ENCODE measurements at places on chromosomes 5 and 9.

GRCh38 chr5:40478766-40479165, 200.9 kb upstream of the PTGER4 start:
- DNase-seq, result no peak

DNA sequence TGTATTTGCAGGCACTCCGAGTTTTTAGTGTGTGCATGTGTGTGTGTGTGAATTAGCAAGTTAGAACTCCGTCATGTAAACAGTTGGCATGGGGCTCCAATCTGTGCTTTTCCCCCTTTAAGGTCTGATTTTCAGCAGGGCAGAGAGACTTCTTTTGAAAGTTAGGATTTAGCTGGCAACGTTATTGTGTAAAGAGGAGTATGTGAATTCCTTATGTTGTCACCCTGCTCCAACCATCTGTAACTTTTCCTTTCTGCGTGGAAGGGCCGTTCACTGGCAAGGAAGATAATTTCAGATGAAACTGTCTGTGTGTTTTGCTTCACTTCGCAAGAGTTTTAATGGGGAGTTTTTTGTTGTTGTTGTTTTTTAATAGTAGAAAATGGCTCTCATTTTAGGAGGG, 332 bp downstream of the SGCD start:
- no peak for DNase-seq

DNA sequence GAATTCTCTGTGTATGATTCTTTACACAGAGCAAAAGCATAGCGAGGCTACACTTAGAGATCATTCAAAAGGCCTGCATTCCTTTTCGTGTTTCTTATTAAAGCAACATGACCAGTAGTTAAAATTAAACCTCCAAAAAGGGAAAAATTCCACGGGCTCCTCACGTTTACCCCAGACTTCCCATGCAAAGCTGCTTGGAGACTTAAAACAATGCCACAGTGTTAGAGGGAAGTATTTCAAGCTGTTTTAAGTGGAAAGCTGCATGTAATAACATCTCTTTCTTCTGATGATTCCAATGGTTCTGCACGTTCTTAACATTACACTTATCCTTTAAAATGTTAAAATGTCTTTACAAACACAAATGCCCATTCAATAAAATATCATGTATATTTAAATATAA, 405.2 kb downstream of the SEMA5A start:
- no peak for DNase-seq

DNA sequence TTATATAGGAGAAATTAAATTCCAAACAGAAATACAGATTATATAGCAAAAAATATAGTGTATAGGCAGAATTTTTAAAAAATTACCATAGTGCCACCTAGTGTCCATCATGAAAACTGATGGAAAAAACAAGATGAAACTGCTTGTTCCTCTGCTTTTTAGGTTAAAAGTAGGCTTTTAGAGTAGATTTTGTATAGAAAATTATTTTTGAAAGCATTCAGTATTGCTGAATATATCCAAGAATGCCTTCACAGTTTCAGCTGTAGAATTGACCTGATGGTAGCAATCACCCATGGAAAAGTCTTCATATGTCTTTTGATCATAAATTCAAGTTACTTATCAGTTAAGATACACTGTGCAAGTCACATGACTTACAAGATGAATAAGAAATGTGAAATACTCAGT, 19.7 kb downstream of the RIOK2 start:
- no peak for DNase-seq

- DNase-seq, result no peak
These were observed 31.3 kb downstream of the ANKHD1 start for GRCh38 chr5:140432916-140433315.

GRCh38 chr5:10091701-10092100, 158.0 kb downstream of the ATPSCKMT start:
- DNase-seq, result no peak

DNA sequence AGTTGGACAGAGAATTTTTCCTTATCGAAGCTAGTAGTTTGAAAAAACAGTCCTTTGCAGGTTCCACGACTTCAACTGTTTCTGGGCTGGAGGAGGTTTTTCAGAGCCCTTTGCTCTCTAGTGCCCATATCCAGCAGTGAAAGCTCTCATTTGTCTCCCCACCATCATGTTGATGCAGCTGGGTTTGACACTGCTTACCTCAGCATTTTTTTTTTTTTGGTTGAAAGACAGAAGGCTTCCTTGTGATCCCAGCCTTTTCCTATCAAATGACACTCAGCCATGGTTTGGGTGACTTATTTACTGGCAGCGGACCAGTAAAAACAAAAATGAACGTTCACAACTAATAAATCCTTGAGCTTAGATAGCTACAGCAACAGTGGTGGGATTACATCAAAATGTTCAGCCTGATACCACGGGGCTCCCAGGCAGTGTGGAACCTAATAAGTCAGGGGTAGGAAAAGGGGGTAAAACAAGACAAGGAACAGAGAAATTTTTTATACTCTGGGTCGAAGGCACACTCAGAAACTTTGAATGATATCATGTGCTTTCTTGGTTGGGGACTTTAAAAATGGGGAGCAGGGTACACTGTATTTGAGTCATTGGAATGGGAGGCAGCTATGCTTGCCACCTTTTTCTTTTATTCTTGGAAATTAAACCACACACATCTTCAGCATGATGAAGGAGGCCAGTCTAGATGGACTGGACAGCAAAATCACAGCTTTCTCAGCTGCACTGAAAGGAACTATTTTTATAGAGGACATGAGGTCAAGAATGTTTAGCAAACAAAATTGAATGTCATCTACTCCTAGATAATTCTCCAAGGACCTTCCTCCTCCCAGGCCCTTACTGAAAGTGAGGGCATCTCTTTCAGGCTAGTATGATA, 308.9 kb upstream of the MPDZ start:
- DNase-seq, result no peak

- DNase-seq, result no peak
These were observed 119.6 kb upstream of the PITX1 start for GRCh38 chr5:135153661-135154060.

GRCh38 chr9:128120741-128121465, 6.6 kb downstream of the PTGES2 start:
- no peak for DNase-seq

GRCh38 chr9:26811106-26811505, 81.5 kb downstream of the CAAP1 start:
- no peak for DNase-seq

DNA sequence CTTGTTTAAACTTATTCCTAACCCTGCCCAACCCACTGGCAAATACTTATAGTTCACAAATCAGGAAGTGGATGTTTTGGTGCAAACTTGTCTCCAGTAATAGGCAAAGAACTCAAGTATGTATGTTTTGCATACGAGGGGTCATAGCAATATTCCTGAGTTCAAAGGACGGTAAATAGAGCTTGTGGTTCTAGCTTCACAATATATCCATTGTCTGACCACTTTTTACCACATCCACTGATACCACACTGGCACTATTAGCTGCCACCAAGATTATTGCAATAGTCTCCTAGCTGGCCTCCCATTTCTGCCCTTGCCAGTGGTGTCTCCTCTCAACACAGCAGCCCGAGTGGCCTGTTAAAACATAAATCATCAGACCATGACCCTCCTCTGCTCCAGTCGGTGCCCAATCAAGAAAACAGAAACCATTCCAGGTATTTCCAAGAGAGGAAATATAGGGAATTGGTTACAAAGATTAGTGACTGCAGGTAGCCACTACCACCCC, 17.0 kb downstream of the GRXCR2 start:
- no peak for DNase-seq

DNA sequence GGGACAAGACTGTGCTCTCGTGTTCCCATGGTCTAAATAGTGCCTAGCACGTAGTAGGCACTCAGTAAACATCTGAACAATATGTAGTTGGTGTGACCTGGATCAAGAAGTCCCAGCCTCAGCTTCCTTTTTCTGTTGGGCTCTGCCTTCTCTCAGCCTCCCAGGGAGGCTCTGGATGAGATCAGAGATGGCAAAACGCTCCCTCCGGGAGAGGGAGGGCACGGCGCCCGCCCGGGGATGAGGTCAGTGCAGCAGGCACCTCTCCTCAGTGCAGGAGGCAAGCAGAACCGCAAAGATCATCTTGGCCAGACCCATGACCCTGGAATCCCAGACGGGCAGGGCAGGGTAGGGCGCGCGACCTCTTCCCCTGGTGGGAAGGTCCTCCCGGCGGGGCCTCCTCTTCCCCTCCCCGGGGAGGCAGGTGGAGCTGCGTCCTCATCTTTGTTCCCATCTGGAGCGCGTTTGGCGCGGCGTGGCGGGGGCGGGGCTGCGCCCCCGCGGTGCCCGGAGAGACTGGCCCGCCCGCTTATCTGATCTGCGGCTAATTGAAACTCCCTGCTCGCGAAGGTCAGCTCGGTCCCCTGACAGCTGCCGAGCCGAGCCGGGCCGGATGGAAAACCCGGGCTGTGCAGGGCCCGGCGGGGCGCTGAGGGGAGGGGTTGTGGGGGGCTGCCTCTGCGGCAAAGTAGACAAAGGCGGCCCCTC, 60.9 kb downstream of the CXXC5 start:
- peak; percentile 84 for DNase-seq

- no peak for DNase-seq
These were observed 46.6 kb upstream of the GNPDA1 start for GRCh38 chr5:142059304-142059940.

- DNase-seq, result no peak
These were observed 41.9 kb downstream of the PSMB7 start for GRCh38 chr9:124373386-124373785.

- DNase-seq, result no peak
These were observed 10.6 kb downstream of the TRAF1 start for GRCh38 chr9:120915854-120916470.

- no peak for DNase-seq
These were observed 14.0 kb downstream of the DDX46 start for GRCh38 chr5:134772461-134773125.

DNA sequence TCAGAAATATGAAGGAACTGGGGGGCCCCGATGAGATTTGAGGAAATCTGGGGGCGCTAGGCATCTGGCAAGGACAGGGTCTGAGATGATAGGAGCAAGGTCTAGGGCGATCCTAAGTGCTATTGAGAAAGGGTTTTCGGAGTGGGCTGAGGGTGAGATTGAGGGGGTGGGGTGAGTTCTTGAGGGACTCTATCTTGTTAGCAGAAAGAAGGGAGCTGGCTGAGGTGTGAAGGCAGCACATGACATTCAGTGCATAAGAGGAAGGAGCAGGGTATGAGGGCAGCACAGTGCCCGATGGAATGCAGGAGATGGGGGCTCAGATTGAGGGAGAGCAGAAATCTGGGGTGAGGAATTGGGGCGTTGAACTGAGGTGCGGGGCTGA, 640 bp downstream of the TRIM32 start:
- DNase-seq, result no peak

- DNase-seq, result no peak
These were observed 747 bp upstream of the UNC5A start for GRCh38 chr5:176809544-176810080.

- DNase-seq, result no peak
These were observed 334.4 kb downstream of the KCTD16 start for GRCh38 chr5:144504929-144505577.

DNA sequence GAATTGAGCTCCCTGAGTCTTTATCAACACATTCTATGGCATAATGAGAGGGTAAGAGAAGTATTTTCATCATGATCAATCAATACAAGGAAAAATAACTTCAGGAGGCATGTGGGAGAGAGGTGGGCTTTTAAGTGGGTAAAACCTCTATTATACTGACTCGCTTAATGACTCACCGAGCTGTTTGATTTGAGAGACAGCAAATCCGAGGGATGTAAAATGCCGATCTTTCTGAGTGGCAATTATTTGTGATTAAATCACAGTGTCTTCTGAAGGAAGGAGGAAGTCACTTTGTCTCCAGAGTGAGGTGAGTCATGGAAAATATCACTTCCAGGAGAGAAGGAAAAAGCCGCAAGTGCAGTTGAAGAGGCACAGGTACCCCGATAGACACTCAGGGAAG, 320.4 kb downstream of the DRD1 start:
- no peak for DNase-seq

DNA sequence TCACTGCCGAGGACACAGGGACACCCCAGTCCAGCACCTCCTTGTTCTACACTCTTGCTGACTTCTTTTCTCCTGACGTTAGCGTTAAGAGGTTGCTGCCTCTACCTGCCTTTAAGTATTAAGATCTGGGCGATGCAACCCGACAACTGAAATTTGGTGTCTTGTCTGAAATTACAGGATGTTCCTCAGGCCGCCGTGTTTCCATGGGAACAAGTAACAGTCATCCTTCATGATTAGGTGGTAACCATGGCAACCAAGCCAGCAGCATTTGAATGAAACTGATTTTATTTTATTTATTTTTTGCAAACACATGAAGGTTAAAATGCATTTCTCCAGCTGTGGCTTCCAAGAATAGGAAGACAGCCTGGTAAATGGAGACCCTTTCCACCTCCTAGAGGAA, 20.8 kb downstream of the DAB2IP start:
- no peak for DNase-seq

GRCh38 chr5:133048993-133049725, 2.7 kb upstream of the HSPA4 start:
- DNase-seq, result peak; percentile 57

DNA sequence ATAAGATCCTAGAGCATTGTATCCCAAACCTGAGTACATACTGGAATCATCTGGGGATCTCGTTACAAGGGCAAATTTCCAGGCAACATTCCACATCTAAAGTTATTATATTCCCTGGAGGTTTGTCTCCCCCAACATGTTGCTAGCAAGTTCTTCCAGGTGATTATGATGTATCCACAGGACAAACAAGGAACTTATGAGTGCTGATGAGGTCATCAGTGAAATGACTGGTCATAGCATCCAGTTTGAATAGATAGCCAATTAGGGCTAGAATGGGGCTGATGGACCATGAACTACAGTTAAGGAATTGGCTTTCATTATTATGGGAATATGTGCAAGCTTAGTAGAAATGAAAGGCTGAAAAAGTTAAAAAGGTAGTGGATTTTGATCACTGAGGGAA, 115.2 kb downstream of the CWC27 start:
- DNase-seq, result no peak

- DNase-seq, result no peak
These were observed 586.0 kb downstream of the CCDC171 start for GRCh38 chr9:16138561-16139491.

- DNase-seq, result no peak
These were observed 180.6 kb downstream of the SNCAIP start for GRCh38 chr5:122492675-122493074.

- peak; percentile 11 for DNase-seq
These were observed 421.7 kb downstream of the SPATA31D1 start for GRCh38 chr9:82410306-82410705.

GRCh38 chr5:172429201-172429940, 25.0 kb downstream of the SH3PXD2B start:
- DNase-seq, result no peak

DNA sequence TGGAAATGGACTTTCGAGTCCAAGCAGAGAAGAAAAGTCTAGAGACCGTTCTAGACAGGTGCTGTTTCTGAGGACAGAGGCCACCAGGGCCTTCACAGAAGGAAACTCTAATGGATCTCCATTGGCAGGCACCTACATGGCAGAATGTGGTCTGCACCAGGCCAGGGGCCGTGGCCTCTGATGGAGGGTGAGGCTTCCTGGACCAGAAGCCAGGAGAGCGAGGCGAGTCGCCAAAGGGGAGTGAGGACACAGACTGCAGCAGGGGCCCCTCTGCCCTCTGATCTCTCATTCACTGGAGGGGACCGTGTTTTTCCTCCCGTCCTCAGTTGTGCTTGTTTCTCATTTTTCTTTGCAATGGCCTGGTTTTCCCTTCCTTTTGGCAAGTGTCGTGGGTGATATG, 41.1 kb downstream of the ALG2 start:
- DNase-seq, result no peak

GRCh38 chr5:144219869-144220268, 49.2 kb downstream of the KCTD16 start:
- peak; percentile 95 for DNase-seq

GRCh38 chr9:92341578-92341977, 15.8 kb downstream of the CENPP start:
- no peak for DNase-seq

GRCh38 chr5:149433524-149434131, 54.5 kb upstream of the IL17B start:
- no peak for DNase-seq
